CD8-positive, alpha-beta memory T cell (primary cell): ENCODE measurements at places on chromosomes 5 and 9.

GRCh38 chr5:94540856-94541494 is 77.4 kb downstream of the KIAA0825 start:
- DNase-seq: no peak

DNA sequence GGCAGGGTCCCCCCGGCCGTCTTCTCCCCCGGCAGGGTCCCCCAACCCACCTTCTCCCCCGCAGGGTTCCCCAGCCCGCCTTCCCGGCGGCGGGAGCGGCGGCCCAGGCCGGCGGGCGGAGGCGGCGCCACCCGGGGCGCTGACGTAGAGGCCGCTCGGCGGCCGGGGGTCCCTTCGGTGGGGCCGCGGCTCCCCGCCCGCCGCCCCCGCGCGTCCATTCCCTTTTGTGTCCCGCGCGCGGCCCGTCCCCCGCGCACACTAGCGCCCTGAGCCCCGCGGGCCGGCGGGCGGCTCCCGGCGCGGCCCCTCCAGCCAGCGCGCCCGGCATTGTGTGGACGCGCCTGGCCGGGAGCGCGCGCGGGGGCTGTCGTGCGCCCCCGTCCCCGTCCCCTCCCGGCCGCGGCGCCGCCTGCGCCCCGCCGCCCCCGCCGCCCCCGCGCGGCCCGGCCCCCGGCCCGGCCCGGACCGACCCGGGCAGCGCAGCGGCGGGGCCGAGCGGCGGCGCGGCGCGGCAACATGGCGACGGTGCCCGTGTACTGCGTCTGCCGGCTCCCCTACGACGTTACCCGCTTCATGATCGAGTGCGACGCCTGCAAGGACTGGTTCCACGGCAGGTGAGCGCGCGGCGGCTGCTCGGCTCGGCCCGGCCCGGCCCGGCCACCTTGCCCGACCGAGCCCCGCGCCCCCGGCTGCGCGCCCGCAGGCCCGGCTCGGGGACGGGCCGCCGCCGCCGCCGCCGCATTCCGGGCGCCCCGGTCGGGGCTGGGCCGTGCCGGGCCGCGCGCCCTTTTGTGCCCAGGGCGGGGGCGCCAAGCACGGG is at the start of gene PHF2:
Gene PHF2, plus strand, starts transcription at position 327 of the 820 bp plus-strand sequence. Its CDS starts 190 bp downstream, at position 517.
- peak; percentile 16 for DNase-seq

GRCh38 chr5:174724484-174725260 is at the start of gene MSX2:
Gene MSX2, plus strand, starts transcription at chr5:174724582. Its CDS starts 78 bp downstream, at chr5:174724660.
- no peak for DNase-seq

DNA sequence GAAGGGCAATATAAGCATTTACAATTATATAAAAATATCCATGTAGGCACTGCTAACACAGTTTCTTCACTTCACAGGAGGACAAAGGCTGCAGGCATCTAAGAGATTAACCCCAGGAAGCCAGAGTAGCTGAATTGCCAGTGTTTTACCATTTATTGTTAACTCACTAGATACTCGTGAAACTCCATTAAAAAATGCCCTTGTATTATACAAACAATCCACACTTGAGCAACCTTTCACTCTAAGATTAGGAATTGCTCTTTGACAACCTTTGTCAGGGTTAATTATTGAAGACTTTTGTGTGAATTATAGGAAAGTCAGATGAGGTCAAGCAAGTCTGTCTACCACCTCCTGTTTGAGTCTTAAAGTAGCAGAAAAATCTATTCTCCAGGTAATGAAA is 317.8 kb downstream of the ADGRV1 start:
- no peak for DNase-seq

GRCh38 chr9:3087697-3088096 is 243.8 kb upstream of the PUM3 start:
- DNase-seq: no peak

DNA sequence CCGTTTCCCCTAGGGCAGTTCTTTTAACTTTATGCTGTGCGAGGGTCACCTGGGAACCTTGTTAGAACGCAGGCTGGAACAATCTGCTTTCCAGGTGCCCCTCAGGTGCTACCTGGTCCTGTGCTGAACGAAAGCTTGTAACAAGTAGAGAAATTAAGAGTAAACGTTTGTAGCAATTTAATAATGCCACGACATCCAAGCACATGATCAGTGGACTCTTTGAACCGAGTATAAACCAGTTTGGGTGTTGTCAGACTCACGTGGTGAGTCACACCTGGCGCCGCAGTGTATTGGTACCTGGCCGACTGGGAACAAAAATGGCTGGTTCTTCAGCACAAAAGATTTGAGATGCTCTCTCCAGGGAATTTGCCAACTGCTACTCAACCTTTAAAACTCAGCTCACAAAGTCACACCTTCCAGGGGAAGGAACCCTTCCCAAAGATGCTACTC is 926 bp upstream of the MYO10 start:
- DNase-seq: no peak

GRCh38 chr5:112346411-112347044 is 72.5 kb downstream of the EPB41L4A start:
- no peak for DNase-seq
